ENCODE measurements at places on chromosomes 6 and 20. TPM values are rescaled to one million over a fixed set of nuclear protein-coding genes. Genes with fewer than 3 reads are reported as not detected.

The BPI gene
- not detected for total RNA-seq

The SCAF8 gene
- 40.2 TPM for total RNA-seq

DNA sequence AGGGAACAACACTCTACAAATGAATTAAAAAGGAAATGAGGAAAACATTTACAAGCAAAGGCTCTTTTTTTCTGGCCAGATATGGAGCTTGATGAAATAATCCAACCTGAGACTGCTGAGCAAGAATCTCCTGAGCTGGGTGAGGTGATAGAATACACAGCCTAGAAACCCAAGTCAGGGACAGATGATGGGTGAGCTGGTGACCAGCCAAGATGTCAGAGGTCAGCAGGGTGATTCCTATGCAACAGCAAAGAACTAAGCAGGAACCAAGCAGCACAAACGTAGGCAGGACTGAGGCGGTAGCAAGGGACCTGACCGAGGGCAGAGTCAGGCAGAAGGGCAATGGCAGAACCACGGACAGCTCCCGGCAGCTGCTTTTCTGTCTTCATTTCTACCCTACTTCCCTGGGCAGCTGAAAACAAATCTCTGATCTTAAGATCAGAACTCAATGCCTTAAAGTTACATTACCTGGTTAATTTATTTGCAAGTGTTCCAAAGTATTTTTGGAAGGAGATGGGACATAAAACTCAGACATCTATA lies 75.1 kb downstream of the CDC40 start:
- no peak for DNase-seq

DNA sequence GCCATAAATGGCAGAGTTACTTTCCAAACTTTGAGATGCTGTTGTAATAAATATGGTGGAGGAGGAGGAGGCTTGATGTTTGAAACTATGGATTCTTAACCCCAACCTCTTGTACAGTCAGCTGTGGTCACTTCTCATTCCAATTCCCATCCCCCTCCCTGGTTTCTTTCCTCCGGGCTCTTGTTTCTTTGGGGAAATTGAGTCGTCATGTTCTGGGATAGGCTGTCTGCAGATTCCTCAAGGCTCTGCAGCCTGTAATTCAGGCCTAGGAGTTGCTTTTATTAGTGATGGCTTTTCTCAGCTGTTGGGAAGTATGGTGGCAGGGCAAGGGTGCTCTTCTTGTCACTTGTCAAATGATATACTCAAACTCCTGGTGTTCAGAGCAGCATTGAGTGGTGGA lies 2.6 kb downstream of the PTK7 start:
- no peak for DNase-seq

DNA sequence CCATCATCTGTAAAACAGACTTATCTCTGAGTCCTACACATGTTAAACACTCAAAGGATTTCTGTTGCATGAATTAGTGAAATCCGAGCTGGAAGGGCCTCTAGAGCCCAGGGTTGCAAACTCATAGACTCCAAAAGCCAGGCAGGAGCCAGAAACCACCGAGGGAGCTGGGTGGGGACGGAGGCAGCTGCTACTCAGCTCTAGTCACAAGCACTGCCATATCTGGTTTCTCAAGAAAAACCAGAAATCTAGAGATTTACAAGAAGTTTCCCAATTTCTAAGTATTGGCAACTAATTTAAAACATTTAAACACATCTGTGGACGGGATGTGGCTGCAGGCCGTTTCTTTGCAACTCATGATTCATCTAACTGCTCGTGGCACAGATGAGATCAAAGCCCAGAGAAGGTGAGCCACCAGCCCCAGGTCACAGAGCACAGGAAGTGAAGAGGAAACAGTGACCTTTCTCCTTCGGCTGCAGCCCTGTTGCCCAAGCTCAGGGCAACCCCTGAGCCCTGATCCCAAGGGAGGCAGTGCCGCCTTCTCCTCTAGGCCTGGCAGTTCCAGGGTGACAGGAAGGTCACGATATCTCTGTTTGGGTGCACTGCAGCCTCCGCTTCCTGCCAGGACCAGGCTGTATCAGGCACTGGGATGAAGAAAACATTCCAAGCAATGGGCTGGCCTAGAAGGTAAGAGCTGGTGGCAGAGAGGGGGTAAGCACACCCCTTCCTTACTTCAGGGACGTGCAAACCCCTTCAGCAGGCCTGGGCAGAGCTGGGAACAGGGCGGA lies 26.4 kb upstream of the PTGIS start:
- DNase-seq = peak; percentile 88

DNA sequence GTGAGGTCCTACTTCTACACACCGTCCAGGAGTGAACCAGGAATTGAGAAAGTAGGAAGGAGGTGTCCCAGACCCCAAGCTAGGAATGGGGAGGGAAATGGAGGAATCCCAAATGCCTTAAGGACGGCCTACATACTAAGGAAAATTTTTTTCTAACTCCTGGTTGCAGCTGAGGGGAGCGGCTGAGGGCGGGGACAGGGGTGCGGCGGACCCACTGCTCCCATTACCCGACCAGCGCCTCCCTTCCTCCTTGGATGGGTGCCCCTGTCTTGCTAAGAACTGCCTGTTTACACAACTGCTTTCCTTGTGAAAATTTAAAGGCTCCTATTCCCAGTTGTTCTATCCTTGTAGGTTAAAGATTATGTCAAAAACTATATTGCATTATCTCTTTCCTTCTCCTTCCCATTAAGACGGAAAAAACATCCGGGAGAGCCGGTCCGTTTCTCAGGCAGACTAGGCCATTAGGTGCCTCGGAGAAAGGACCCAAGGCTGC lies 699 bp upstream of the HSPA1B start:
- peak; percentile 62 for DNase-seq

Measured in activated T-cell treated with anti-CD3 and anti-CD28 coated beads, Interleukin-2, amount 50 U/mL, for 72 hours (primary cell).